ENCODE measurements at places on chromosomes 11 and 22. TPM values are rescaled to one million over a fixed set of nuclear protein-coding genes. Genes with fewer than 3 reads are reported as not detected.

GGT1 gene
- total RNA-seq = 4.9 TPM

PNPLA3 gene
- 4.8 TPM for total RNA-seq

SLC22A6 gene
- not detected for total RNA-seq

SHANK2 gene
- total RNA-seq = 8.1 TPM

CRYBB3 gene
- total RNA-seq = 0.19 TPM

WT1 gene
- not detected for total RNA-seq

NNMT gene
- 1.7 TPM for total RNA-seq

- H3K36me3 ChIP-seq = no peaks in the 10 kb centered on the region
- no peak overlapping the region for H3K27ac ChIP-seq
- no peak overlapping the region for H3K4me3 ChIP-seq
Observed at GRCh38 chr11:120539667-120540369, 28.3 kb downstream of the GRIK4 start.

DNA sequence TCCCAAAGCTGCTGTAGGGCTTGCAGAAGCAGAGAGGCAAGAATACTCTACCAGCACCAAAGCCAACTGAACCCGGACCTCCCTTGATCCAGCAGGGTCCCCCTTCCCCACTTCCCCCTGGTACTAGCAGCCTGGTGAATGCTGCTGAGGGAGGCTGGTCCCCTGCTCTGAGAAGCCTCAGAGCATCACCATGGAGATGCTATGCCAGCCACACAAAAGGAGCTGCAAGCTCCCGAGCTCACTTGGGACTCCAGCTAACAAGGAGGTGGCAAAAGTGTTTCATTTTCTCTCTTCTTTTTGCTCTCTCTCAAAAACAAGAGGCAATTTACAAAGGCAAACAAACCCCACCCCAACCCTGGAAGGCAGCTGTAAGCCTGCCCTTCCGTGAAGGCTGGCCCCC, 509.8 kb downstream of the BUD13 start:
- H3K36me3 ChIP-seq = no peaks in the 10 kb centered on the region
- H3K4me3 ChIP-seq = no peak overlapping the region
- no peak for DNase-seq
- H3K4me1 ChIP-seq = peaks cover 22% of the 10 kb centered on the region
- no peak overlapping the region for H3K27ac ChIP-seq

- no peaks in the 10 kb centered on the region for H3K36me3 ChIP-seq
- H3K4me3 ChIP-seq = no peak overlapping the region
- H3K27ac ChIP-seq = no peak overlapping the region
- DNase-seq = no peak
Observed at GRCh38 chr11:128828350-128828749, 38.7 kb downstream of the KCNJ1 start.

- H3K4me3 ChIP-seq = no peak overlapping the region
- DNase-seq = no peak
- H3K36me3 ChIP-seq = no peaks in the 10 kb centered on the region
- peaks cover 3% of the 10 kb centered on the region for H3K4me1 ChIP-seq
- no peak overlapping the region for H3K27ac ChIP-seq
Observed at GRCh38 chr11:122116591-122116990, 576 bp upstream of the BLID start.

DNA sequence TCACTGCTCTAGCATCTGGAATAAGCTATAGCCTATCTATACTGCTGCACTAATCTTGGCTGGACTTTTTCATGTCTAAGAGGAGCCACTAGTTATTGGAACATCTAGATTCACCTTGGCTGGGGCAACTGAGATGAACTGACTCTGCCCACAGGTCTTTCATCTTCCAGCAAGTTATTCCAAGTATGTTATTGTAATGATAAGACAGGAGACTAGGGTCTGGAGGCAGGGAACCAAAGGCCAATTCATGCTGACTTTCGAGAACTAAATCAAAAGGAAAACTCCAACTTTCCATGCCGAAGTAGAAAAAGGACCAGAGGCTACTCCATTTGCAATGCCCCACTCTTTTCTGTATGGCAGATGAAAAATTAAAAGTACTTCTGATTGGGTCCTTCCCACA, 1243.0 kb upstream of the RAG2 start:
- no peaks in the 10 kb centered on the region for H3K4me1 ChIP-seq
- H3K27me3 ChIP-seq = no peaks in the 10 kb centered on the region
- no peak overlapping the region for H3K27ac ChIP-seq
- H3K36me3 ChIP-seq = no peaks in the 10 kb centered on the region

DNA sequence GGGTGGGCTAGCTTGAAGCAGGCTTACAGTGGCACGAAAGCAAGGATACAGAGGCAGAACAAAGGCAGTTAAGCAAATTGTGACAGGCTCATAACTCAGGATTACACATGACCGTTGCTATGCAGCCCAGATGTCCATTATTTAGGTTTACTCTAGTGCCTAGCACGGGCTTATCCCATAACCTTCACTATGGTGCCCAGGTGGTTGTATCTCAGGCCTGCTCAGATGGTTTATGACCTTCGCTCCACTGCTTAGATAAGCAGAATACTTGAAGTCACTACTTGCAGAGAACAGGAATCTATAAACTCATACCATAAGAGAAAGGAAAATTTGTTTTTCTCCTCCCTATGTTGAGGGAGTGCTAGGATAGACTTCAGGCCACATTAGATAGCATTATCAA, 9.0 kb downstream of the OR6M1 start:
- no peak for DNase-seq
- H3K27ac ChIP-seq = no peak overlapping the region
- no peaks in the 10 kb centered on the region for H3K4me1 ChIP-seq
- no peak overlapping the region for H3K4me3 ChIP-seq
- H3K27me3 ChIP-seq = no peaks in the 10 kb centered on the region
- no peaks in the 10 kb centered on the region for H3K36me3 ChIP-seq

GRCh38 chr11:130674686-130675308, 226.4 kb downstream of the ADAMTS15 start:
- no peaks in the 10 kb centered on the region for H3K27me3 ChIP-seq
- no peak overlapping the region for H3K27ac ChIP-seq
- H3K4me1 ChIP-seq = peaks cover 32% of the 10 kb centered on the region
- H3K4me3 ChIP-seq = no peak overlapping the region
- no peaks in the 10 kb centered on the region for H3K36me3 ChIP-seq
- peak; percentile 14 for DNase-seq

DNA sequence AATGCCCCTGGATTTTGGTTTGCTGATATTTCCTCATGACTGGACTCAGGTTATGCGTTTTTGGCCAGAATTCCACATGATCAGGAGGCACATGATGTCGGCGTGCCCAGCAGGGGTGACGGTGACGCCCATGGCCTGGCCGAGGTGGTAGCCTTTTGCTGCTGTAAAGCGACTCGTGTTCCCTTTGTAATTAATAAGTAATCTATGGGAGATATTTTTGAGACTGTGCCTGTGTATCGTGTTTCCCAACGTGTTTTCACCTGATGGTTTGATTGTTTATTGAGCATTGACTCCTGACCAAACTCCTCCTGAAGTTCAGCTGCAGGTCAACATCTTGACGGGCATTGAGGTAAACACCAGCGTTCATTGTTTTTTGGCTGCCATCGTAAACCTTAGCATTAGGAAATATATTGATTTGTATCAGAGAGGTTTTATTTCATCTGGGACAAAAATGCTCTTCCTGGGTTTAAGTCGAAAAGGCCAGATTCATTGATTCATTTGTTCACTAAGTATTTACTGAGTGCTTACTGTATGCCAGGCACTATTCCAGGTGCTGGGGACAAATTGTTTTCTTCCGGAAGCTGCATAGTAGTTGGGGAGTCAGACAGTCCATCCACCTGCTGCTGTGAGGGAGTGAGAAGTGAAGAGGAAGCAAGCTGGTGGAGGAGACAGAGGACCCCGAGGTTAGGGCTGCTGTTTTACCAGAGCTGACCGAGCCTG, 23.6 kb downstream of the DCPS start:
- H3K27me3 ChIP-seq = no peaks in the 10 kb centered on the region
- DNase-seq = no peak
- H3K27ac ChIP-seq = no peak overlapping the region
- no peak overlapping the region for H3K4me3 ChIP-seq
- H3K4me1 ChIP-seq = no peaks in the 10 kb centered on the region
- H3K36me3 ChIP-seq = no peaks in the 10 kb centered on the region

- H3K27ac ChIP-seq = no peak overlapping the region
- H3K27me3 ChIP-seq = no peaks in the 10 kb centered on the region
- H3K36me3 ChIP-seq = no peaks in the 10 kb centered on the region
- H3K4me3 ChIP-seq = no peak overlapping the region
- peaks cover 20% of the 10 kb centered on the region for H3K4me1 ChIP-seq
Observed at GRCh38 chr22:46638601-46639431, 18.6 kb downstream of the GRAMD4 start.

DNA sequence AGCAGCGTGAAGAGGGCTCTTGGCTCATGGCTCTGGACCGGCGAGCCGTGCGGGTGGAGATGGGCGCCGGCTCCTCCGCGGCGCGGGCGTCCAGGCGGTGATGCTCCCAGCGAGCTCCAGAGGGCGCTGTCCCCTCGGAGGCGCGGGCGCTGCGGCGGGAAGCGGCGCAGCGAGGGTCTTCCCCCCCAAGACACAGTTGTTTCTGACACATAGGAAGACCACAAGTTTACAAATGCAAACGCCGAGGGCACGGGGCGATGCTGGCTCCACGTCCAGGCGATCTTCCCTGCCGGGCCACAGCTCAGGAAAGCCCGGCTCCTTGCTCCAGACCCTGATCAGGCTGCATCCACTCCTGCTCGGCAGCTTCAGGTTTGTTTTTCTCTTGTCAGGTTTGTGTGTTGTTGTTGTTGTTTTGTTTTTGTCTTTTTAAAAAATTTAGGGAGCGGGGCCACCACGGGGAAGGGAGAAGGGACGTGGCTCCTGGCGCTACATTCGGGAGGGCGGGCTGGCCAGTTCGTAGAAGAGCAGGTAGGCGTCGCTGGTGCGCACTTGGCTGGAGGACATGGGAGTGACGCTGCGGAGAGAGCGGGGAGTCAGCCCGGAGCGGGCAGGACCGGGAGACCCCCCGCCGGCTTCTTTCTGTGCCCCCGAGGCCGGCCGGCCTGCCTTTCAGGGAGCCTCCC, 10.0 kb upstream of the MFRP start:
- H3K27ac ChIP-seq = no peak overlapping the region
- peak; percentile 94 for DNase-seq
- H3K4me1 ChIP-seq = peaks cover 20% of the 10 kb centered on the region
- H3K36me3 ChIP-seq = no peaks in the 10 kb centered on the region

All from neural progenitor cell (in vitro differentiated cells).